ENCODE measurements at places on chromosomes 4 and X. TPM values are rescaled to one million over a fixed set of nuclear protein-coding genes. Genes with fewer than 3 reads are reported as not detected.
A peak's percentile ranks its signal among the peaks of the same experiment; 100 is the strongest.

- DNase-seq: peak; percentile 9
Measured at GRCh38 chr4:68465058-68465457, 17.8 kb downstream of the TMPRSS11E start.

DNA sequence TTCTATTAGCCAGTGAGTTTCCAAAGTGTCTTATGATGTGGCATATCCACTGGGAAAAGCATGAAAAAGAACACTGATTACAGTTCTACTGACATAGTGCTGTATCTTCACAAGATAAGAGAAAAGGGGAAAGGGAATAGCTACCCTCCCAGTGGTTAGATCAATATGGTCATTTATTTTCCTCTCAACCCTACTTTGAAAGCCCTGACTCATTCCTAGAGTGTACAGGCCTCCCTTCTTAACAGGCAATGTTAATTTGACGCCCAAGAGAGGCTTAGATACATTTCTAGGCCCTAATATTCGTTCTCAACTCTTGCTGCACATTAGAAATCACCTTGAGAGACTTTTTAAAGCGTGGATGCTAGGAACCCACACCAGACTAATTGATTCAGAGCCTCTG, 20.4 kb upstream of the BRS3 start:
- no peak for DNase-seq

DNA sequence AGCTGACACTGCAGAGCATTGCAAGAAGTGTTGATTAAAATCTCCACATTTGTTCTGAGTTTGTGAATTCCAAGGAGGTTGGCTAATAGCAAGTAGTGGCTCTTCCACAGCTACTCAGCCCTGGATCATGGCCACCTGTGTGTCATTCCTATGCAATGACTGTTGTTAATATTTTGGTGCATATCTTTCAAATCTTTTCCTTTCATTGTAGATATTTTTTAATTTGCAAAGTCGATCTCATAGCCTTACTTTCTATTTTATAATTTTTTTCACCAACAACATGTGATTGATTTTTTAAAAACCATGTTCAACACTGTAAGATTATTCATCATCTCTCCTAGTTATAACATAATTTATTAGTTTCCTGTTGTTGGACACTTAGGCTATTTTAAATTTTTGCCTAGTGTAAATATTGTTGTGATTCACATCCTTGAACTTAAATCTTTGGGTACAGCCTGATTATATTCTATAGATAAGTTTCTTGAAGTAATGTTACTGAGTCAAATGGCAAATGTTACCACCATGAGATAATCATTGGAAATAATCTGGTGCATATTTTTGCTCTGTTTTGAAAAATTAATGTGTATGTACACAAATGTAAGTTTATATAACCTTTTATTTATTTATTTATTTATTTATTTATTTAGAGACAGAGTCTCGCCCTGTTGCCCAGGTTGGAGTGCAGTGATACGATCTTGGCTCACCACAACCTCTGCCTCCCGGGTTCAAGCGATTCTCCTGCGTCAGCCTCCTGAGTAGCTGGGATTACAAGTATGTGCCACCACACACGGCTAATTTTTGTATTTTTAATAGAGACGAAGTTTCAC, 17.1 kb upstream of the ARHGAP10 start:
- DNase-seq: peak; percentile 50

- no peak for DNase-seq
Measured at GRCh38 chr4:17583941-17584340, 6.9 kb downstream of the LAP3 start.

- DNase-seq: no peak
Measured at GRCh38 chr4:173761938-173762337, 231.9 kb upstream of the HAND2 start.

DNA sequence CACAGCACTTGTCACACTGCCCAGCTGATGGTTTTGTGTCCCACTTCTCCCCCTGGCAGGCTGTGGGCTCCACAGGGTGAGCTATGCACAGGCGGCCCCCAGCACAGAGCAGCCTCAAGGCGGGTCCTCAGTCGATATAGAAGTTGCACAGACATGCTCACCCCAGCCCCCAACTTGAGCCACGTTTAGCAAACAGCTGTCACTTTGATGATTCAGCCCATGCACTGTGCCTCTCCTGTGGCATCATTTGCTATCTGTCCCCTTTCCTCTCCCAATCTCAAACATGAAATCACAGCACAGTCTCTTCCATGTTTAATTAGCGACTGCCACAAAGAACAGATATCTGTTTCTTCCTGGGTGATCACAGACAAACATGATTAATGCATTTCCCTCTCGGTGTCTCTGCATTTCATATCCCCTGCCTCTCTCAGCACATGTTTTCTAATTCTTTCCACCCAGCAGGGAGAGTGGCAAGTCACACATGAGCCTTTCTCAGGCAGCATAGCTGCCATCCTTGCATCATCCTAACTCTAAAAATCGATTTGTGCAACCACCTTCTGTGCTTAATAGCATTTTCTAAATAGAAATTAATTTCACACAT, 204.9 kb downstream of the EVC2 start:
- DNase-seq: no peak

DNA sequence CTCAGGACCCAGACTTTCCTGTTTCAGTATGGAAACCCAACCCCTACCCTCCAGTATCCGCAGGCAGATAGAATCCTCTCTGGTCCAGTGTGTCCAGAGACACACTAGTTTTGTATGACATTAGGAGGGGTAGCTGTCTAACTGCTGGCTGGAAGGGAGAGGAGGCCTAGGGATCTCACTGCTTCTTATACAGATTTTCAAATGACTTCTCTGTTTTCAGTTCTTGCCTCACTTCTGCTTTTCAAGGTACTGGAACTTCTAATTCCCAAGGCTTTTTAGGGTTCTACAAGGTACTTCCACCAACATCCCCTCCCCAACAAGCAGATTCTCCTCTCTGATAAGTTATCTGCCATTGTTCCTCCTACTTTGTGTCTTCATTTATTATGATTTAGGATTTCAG, 6.1 kb downstream of the SGCB start:
- DNase-seq: no peak

DNA sequence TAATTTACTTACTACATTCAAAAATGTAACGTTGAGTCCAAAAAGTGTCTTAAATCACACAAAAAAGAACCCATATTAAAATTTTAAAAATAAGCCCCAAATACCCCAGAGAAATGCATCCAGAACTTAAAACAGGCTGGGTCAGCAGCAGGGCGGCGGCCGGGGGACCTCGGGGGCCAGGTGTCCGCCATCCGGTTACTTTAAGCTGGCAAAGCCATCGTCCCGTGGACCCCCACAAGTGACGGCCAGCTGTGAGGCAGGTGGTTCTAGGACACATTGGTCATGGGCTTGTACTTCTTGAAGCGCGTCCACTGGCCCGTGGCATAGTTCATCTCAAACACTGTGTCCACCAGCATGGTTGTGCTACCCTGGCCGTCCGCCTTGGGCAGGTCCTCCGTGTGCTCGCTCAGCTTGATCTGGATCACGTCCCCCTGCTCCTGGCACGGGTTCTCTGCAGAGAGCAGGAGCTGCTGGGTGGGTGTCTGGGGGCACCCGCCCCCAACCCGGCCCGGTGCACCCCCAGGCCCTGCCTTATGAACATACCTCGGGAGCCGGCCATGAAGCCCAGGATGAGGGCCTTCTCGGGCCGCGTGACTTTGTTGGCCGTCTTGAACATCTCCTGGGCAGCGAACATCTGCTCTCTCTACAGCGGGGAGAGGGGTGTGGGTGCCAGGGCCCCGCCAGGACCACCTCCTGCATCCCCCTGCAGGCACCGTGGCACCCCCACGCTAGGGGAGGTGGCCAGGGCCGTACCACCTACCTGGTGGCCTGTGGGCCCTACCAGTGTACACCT, 25.5 kb downstream of the NELFA start:
- DNase-seq: no peak

CYLC1 gene
- total RNA-seq: not detected

ZBTB33 gene
- 13.3 TPM for total RNA-seq

RBMXL3 gene
- not detected for total RNA-seq
